ENCODE measurements at places on chromosomes 13 and 19. TPM values are rescaled to one million over a fixed set of nuclear protein-coding genes. Genes with fewer than 3 reads are reported as not detected.

DNA sequence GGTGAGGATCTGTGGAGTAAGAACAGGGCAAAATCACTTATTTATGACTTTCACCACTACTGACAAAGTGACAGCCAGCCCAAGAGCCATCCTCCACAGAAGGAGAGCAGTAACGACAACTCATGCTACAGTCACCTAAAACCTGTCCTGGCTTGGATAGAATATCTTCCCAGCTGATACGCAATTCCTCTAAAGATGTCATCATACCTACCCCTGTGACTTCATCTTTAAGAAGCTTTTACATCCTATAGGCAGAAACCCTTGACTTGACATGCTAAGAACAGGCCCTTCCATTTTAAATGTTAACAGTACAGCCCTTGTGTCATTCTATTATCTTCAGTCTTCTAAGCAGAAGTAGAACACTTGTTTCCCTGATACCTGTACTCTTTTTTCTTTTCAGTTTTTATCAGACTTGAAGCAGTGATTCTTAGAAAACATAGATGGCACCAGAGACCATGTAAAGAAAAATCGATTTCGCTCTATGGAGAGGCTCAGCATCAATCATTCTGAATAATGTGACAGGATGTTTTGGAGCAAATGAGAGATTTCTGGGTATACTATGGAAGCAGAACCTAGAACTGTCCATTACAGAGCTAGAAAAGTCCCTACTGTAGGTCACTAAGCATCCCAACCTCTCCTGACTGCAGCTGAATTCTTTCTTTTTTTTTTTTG is 20.1 kb downstream of the STOML3 start:
- no peak for DNase-seq

C13orf42 gene
- total RNA-seq = not detected

GRCh38 chr19:17648097-17648660 is 40.0 kb downstream of the UNC13A start:
- DNase-seq = peak; percentile 39

DNA sequence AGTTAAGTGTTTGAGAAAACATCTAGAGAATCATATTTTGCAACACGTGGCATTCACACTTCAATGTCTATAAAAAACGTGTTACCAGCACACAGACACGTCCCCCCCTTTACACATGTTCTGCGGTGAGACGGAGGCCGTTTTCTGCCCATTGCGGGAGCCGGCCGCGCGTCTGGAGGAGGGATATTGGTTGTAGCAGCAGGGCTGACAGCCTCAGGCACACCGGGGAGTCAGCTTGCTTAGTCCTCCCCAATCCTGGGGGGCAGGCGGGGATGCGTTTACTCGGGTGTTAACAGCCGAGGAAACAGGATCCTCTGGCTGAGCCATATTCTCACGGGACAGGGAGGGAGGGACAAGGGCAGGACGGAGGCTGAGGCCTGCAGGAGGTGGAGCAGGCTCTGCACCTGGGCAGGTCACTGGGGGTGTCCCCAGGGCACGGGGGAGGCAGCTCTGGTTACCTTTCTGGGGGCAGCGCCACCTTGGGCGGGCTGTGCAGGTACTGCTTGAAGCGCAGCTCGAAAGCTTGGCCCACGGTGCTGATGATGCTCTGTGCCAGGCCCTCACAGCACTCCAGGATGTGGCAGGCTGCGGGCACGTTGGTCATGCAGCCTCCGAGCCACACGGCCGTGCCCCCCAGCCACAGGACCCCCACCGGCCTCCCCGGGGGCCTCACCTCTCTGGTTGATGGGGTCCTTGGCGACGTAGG is 25.0 kb downstream of the SHC2 start:
- no peak for DNase-seq

CLEC11A gene
- 23.5 TPM for total RNA-seq

DNA sequence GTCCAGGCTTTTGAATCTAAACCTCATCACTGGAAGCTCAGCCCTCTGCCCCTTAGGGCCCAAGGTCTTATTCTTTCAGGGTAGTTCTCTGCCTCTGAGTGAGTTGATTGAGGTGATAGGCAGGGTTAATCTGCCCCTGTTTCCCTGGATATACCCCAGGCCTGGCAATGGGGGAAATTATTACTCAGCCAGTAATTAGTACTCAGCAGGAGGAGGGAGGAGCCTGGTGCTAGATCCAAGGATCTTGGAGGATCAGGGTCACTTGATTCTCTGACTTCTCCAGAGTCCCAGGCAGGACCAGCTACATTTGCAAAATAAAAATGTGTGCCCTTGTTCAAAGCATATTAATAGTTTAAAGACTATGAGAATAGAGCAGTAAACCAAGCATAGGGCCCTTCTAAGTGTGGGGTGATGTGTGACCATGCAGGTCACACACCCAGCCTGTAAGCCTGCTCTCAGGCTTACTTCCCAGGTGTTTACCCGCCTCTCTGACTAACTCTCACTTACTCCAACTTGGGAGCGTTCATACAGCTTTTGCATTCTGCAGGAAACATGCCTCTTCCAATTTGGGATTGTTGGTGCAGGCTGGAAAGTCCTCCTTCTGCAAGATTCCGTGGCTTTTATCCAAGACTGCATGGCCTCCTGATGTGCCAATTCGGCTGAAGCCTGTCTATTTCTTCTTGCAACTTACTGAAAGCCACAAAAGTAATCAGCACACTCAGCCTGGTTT is 7.9 kb upstream of the STK24 start:
- peak; percentile 73 for DNase-seq

DNA sequence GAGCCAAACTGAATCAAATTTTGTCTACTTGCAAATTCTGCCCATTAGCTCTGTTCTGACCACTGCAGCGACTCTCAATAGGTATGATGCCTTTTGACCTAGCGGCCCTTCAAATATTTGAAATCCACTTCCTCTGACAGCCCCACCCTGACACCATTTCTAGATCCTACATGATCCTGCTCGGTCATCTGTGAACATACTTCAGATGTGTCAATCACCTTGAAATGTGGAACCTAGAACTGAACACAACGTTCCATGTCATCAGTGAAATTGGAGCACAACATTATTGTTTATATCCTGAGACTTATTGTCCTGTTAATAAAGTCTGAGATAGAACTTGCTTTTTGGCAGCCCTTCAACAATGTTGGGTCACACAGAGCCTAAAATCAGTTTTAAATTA is 98.2 kb downstream of the UBL3 start:
- DNase-seq = no peak

GRCh38 chr13:31032528-31033113 is 100.2 kb downstream of the TEX26 start:
- DNase-seq = peak; percentile 49

GRCh38 chr13:39692660-39693438 is 37.4 kb downstream of the COG6 start:
- no peak for DNase-seq

- peak; percentile 22 for DNase-seq
Observed at GRCh38 chr13:33467556-33467955, 182.0 kb upstream of the STARD13 start.

DNA sequence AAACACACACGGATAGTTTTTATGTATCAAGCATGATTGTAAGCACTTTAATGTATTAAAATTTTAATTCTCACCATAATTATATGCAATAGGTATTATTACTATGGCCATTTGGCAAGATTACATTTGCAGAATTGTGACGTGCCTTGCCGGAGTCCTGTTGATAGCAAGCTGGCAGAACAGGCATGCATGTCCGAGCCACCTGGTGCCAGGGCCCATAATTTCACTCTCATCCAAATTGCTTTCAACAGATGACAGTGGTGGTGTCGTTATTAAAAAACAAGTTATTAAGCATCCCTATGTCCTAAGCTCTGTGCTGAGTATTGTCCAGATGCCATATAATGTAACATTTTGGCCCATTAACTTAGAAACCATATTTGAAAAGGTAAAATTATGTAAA is 374.3 kb downstream of the FOXO1 start:
- no peak for DNase-seq

HCST gene
- 0.36 TPM for total RNA-seq

DNA sequence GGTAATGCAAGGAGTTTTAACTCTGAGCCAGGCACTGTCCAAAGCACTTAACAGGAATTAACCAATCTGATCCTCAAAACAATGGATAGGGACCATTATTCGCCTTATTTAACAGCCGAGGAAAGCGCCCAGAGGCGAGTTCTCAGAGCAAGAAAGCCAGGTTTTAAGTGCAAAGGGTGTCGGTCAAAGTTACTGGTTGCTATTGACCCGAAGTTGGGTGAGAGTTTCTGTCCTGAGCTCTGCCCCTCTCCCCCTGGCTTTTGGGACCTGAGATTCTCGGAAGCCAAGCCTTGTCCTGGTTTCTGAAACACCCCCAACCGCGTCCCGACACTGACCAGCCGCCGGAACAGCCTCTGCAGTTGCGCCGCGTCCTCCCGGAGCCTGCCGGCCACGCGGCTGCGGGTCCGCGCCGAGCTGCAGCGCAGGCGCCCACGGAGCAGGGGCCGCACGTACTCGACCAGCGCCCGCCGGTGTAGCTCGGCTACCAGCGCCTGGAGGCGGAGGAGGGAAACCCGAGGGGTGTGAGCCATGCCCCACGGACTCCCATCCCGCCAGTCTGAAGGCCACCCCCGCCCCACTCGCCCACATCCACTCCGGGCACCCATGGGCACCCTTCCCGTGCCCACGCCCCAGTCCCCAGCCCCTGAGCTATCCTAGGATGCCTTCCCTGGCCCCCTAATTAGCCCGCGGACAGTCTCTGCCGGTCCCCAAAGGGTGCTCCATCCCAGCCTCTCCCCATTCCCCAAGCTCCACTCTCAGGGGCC is 27.8 kb downstream of the EXOC3L2 start:
- peak; percentile 73 for DNase-seq

CYP2F1 gene
- total RNA-seq = not detected

- no peak for DNase-seq
Observed at GRCh38 chr13:99415014-99415650, 86.1 kb upstream of the TM9SF2 start.

GRCh38 chr19:35484252-35485036 is 5.8 kb downstream of the KRTDAP start:
- no peak for DNase-seq

DNA sequence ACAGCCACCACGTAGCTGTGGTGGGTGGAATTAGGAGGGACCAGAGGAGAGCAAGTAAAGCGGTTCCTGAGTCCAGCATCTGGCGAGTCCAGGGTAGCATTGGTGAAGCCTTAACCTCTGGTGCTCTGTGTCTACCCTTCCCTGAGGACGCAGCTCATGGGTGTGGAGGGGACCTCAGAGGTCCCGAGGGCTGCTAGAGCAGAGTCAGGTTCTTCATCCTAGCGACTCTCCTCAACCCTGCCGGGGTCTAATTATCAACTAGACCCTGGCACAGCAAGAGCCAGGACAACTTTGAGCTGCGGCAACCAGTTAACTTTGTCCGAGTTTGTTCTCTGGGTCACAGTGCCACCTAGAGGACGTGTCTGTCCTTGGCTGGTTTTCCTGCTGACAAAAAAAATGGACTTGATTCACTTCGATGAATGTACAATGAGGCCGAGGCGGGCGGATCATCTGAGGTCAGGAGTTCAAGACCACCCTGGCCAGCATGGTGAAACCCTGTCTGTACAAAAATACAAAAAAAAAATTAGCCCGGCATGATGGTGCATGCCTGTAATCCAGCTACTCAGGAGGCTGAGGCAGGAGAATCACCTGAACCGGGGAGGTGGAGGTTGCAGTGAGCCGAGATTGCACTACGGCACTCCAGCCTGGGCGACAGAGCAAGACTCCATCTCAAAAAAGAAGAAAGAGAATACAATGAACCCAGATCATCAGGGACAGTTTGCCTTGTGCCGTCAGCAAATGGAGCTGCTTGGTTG is 25.0 kb downstream of the TSSK6 start:
- DNase-seq = peak; percentile 98

DNA sequence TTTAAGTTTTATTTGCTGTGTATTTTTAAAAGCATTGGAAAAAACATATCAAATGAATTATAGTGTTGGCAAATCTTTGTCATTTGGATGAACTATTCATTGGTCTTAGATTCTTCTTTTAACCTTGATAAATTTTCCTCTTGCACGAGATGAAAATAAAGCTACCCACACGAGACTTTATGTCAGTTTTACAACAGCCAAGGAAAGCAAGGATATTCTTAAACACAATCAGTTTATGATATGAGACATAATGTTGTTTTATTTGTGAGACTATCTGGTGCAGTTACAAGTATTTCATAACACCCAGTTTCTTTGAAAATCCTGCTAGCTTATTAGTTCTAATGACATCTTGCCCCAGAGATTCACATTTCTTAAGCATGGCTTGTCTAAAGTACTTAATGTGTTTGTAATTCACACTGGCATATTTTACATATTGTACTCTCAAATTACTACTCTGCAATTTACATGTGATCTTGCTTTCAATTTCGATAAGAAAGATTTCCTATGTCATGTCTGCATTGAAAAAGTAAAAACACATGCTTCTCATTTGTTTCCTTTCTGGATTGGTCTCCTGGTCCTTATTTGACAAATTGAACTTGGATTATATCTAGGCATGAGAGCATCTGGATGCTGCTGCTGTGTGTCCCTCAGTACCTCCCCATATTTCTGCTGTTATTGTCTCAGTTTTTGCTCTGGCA is 955.5 kb upstream of the PCDH9 start:
- no peak for DNase-seq

DNA sequence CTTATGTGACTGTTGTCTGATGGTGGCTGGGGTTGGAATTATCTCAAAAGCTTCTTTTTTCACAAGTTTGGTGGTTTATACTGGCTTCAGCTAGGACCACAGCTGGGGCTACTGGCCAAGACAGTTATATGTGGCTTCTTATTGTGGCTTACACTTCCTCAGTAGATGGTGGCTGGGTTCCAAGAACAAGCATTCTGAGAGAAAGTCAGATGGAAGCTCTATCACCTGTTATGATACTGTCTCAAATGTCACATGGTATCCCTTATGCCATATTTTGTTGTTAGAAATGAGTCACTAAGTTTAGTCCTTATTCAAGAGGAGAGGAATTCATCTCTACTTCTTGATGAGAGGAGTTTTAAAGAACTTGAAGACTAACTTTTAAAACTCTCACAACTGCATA is 41.6 kb downstream of the NDFIP2 start:
- peak; percentile 52 for DNase-seq

DNA sequence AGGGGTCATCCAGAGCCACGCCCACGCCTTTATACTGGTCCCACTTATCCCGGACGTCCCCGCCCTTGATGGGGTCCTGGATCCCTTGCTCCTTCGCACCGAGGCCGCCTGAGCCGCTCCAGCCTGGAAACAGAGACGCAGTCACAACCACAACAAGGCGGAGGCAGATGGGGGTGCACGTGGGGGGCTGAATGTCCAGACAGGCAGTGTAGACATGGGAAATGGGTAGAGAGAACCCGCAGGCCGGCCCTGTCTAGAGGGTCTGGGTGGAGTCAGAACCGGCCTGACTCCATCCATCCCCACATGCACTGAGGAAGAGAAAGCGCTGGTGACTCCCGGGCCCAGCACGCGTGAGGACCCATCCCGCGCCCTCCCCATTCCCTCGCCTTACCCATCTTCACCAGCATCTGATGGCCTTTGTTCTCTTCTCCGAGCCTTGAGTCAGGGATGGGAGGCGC is 23.0 kb downstream of the CHERP start:
- DNase-seq = peak; percentile 76

DNA sequence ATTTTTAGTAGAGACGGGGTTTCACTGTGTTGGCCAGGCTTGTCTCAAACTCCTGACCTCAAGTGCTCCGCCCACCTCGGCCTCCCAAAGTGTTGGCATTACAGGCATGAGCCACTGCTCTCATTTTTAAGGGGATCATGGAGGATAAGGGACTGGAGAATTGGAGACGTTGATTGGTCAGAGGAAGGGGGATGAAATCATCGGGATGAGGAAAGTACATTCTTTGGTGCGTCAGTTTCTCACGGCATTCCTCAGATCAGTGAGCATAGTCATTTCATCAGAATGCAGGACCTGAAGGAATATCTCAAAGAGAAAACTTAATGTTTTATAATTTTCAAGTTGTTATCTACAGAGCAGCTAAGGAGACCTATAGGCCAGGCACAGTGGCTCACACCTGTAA is 14.0 kb downstream of the ZNF114 start:
- DNase-seq = peak; percentile 86

Measured in osteoblast (primary cell).